ENCODE measurements at places on chromosomes 3 and 15. TPM values are rescaled to one million over a fixed set of nuclear protein-coding genes. Genes with fewer than 3 reads are reported as not detected.

Gene CCK
- total RNA-seq: not detected

DNA sequence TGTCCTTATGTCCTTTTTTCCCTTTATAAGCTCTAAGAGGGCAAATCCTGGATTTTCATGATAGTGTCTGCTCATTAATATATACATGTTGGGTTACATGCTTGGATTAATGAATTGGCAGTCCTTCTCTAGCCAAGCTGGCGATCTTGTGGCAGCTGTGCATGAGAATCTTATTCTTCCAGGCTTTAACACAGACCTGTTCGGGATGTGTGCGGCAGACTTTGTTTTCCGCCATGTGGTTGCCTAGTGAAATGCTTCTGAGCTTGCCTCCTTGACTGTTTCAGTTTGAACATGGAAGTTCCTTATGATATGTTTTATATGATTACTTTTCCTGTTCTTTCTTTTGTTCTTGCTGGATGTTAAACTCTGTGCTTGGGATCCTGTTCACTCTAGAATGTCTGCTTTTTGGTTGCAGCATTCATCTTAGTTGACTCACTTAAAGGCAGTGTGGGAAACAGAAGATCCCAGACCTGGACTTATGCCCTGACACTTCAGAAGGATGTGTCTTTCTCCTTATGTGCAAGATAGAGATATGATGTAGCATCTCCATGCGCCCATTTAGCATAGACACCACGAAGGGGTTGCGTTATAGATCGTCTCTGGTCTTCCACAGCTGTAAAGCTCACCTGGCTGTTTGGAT, 7.2 kb downstream of the CHCHD6 start:
- H3K36me3 ChIP-seq: peaks cover 3% of the 10 kb centered on the region
- H3K4me1 ChIP-seq: peaks cover 7% of the 10 kb centered on the region
- H3K4me3 ChIP-seq: no peak overlapping the region
- no peak overlapping the region for H3K27ac ChIP-seq
- no peak for DNase-seq

DNA sequence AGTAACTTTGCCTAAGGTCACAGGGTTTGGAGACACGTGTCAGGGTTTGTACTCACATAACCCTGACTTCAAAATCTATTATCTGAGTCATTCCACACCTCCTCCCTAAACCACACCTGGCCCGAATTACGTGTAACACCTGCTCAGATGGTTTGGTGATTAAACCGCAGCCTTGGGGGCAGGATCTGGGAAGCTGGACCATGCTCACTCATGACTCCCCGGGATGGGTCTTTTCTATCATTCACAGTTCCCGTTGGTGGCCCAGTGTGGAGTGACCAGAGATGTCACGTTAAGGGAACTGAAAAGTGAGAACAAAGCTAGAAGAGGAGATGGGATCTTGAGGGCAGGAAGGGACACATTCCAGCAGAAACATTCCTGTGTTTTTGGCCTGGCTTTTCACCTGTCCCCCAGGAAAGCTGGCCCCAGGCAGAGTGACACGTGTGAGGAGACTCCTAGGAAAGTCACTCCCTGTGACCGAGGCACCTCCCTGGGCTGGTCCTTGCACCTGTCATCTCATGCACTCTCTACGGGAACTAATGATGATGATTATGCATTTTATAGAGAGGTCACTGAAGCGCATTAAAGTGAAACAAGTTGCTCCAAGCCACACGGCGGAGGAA, 75.4 kb upstream of the POMGNT2 start:
- DNase-seq: no peak
- H3K36me3 ChIP-seq: no peaks in the 10 kb centered on the region
- no peaks in the 10 kb centered on the region for H3K27me3 ChIP-seq
- H3K4me1 ChIP-seq: peaks cover 35% of the 10 kb centered on the region
- H3K4me3 ChIP-seq: no peak overlapping the region
- no peak overlapping the region for H3K27ac ChIP-seq

- peaks cover 10% of the 10 kb centered on the region for H3K4me1 ChIP-seq
- H3K27me3 ChIP-seq: peaks cover 2% of the 10 kb centered on the region
- no peak for DNase-seq
- no peak overlapping the region for H3K27ac ChIP-seq
These were observed 60.5 kb downstream of the SENP2 start for GRCh38 chr3:185646382-185647133.

Gene STAC
- total RNA-seq: 0.09 TPM

DNA sequence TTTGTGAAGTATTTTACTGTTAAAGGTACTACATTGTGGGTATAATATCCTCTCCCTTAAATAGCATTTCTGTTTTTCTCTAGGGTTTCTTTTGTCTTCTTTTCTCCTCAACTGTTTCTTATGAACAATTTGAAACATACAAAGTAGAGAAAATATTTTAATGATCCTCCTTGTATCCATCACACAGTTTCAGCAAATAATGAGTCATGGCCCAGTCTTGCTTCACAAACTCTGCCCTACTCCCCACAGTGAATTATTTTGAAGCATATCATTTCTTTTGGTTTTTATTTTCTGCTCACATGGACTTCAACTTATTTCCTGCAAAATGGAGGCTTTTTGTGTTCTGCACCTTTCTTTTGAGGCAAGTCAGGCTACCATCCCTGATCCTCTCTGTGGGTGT, 6.1 kb upstream of the SCAANT1 start:
- H3K27me3 ChIP-seq: no peaks in the 10 kb centered on the region
- no peak for DNase-seq
- peaks cover 59% of the 10 kb centered on the region for H3K36me3 ChIP-seq
- no peak overlapping the region for H3K4me3 ChIP-seq
- peaks cover 73% of the 10 kb centered on the region for H3K4me1 ChIP-seq

- H3K4me1 ChIP-seq: no peaks in the 10 kb centered on the region
- H3K4me3 ChIP-seq: no peak overlapping the region
- no peak for DNase-seq
- no peaks in the 10 kb centered on the region for H3K27me3 ChIP-seq
- no peak overlapping the region for H3K27ac ChIP-seq
These were observed 21.8 kb downstream of the RARB start for GRCh38 chr3:25449857-25450256.

Gene FEZF2
- not detected for total RNA-seq

GRCh38 chr3:39362812-39363211, 20.4 kb upstream of the SLC25A38 start:
- peaks cover under 1% of the 10 kb centered on the region for H3K4me1 ChIP-seq
- H3K36me3 ChIP-seq: no peaks in the 10 kb centered on the region
- no peak overlapping the region for H3K4me3 ChIP-seq
- H3K27me3 ChIP-seq: no peaks in the 10 kb centered on the region
- no peak for DNase-seq
- no peak overlapping the region for H3K27ac ChIP-seq

Gene MUSTN1
- total RNA-seq: 0.83 TPM

GRCh38 chr3:151873398-151873797, at the start of gene SUCNR1:
SUCNR1 (plus strand) TSS chr3:151873643; CDS start chr3:151879893, 6,250 bp downstream.
- H3K36me3 ChIP-seq: no peaks in the 10 kb centered on the region
- no peak for DNase-seq
- no peak within 1 kb of the TSS for H3K4me3 ChIP-seq
- no peak within 1 kb of the TSS for H3K27ac ChIP-seq

DNA sequence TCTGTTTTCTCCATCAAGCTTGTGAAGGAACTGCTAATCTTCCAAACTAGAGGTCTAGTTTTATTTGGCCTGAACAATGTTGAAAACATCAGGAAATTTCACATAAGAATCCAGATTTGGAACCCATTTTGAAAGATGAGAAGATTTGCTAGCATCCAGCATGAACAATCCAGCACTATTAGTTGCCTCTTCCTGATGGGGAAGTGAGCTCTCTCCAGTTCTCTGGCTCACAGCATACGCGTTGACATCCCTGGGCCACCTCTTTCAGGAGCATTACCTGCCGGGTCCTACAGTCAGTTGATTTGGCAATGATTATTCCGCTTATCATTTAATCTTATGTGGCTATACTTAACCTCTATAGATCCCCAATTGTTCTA, 10.9 kb downstream of the GPR87 start:
- no peak for DNase-seq
- no peaks in the 10 kb centered on the region for H3K36me3 ChIP-seq
- no peak overlapping the region for H3K4me3 ChIP-seq
- no peaks in the 10 kb centered on the region for H3K4me1 ChIP-seq
- H3K27me3 ChIP-seq: peaks cover 5% of the 10 kb centered on the region

Gene SOX14
- total RNA-seq: not detected

GRCh38 chr3:175208326-175208725, 349.2 kb downstream of the NAALADL2 start:
- no peak for DNase-seq
- no peaks in the 10 kb centered on the region for H3K36me3 ChIP-seq
- no peaks in the 10 kb centered on the region for H3K4me1 ChIP-seq
- H3K4me3 ChIP-seq: no peak overlapping the region

- H3K36me3 ChIP-seq: no peaks in the 10 kb centered on the region
- H3K4me3 ChIP-seq: no peak overlapping the region
- no peak overlapping the region for H3K27ac ChIP-seq
- no peaks in the 10 kb centered on the region for H3K4me1 ChIP-seq
- DNase-seq: no peak
These were observed 463.5 kb downstream of the TAFA4 start for GRCh38 chr3:68468695-68469375.

GRCh38 chr15:22995795-22996194, 15.6 kb upstream of the CYFIP1 start:
- no peak overlapping the region for H3K4me3 ChIP-seq
- H3K27me3 ChIP-seq: no peaks in the 10 kb centered on the region
- H3K36me3 ChIP-seq: peaks cover 39% of the 10 kb centered on the region
- DNase-seq: no peak
- H3K4me1 ChIP-seq: no peaks in the 10 kb centered on the region

DNA sequence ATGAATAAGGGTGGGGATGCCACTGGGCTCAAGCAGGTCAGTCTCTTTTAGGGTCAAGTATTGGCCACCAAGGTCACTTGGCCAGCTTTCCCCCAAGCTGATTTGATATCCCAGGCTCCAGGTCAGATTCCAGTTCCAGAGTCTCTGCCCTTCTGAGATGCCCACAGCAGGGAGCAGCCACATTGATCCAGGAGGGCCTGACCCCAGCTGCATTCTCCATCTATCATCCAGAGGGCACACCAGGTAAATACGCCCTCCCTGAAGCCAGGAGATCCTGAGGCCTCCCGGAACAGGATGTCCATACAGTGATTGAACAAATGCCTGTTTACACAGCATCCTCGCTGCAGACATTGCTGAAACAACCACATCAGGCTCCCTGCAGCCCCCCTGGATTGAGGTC, 264.6 kb upstream of the TLE3 start:
- no peak overlapping the region for H3K27ac ChIP-seq
- no peak overlapping the region for H3K4me3 ChIP-seq
- H3K36me3 ChIP-seq: no peaks in the 10 kb centered on the region
- no peak for DNase-seq

Gene CPNE4
- not detected for total RNA-seq

DNA sequence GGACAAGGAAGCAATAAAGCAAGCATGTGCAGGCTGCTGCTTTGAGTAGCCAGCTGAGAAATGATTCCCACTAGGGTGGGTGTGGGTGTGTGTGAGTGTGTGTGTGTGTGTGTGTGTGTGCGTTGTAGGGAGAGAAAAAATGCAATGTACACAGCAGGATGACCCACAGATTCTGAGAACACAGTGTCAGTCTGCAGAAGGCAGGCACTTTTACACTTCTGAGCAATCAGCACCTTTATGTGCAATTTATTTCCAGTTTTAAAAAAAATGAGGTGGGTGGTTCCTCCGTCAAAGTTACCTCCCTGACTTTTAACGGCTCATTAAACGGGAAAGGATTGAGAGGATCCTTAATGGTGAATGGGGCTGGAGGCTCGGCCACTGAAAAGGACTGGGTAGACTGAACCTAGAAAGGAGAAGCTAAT, 38.5 kb upstream of the LIPC start:
- no peak for DNase-seq
- no peaks in the 10 kb centered on the region for H3K36me3 ChIP-seq
- no peak overlapping the region for H3K4me3 ChIP-seq
- H3K4me1 ChIP-seq: no peaks in the 10 kb centered on the region
- peaks cover 8% of the 10 kb centered on the region for H3K27me3 ChIP-seq

DNA sequence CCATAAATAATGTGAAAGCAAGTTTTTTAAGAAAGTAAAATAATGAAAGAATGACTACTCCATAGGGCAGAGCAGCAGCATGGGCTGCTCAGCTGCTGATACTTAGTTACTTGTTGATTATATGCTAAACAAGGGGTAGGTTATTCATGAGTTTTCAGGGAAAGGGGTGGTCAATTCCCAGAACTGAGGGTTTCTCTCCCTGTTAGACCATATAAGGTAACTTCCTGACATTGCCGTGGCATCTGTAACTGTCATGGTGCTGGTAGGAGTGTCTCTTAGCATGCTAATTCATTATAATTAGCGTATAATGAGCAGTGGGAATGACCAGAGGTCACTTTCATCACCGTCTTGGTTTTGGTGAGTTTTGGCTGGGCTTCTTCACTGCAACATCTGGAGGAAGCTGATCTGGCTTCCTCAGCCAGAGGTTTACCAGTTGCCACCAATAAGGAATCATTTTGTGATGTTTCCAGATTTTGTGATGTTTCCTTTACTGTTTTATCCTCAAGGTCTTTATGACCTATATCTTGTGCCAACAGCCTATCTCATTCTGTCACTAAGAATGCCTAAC, 121.8 kb upstream of the CHL1 start:
- no peak for DNase-seq
- no peak overlapping the region for H3K27ac ChIP-seq
- H3K36me3 ChIP-seq: no peaks in the 10 kb centered on the region
- no peaks in the 10 kb centered on the region for H3K27me3 ChIP-seq
- no peak overlapping the region for H3K4me3 ChIP-seq

- H3K4me1 ChIP-seq: peaks cover 8% of the 10 kb centered on the region
- H3K36me3 ChIP-seq: no peaks in the 10 kb centered on the region
- H3K4me3 ChIP-seq: no peak overlapping the region
- H3K27ac ChIP-seq: no peak overlapping the region
- H3K27me3 ChIP-seq: no peaks in the 10 kb centered on the region
- DNase-seq: no peak
These were observed 326.8 kb downstream of the TUSC7 start for GRCh38 chr3:117036259-117036799.
